ENCODE measurements at places on chromosomes 1 and 21. TPM values are rescaled to one million over a fixed set of nuclear protein-coding genes. Genes with fewer than 3 reads are reported as not detected.

DNA sequence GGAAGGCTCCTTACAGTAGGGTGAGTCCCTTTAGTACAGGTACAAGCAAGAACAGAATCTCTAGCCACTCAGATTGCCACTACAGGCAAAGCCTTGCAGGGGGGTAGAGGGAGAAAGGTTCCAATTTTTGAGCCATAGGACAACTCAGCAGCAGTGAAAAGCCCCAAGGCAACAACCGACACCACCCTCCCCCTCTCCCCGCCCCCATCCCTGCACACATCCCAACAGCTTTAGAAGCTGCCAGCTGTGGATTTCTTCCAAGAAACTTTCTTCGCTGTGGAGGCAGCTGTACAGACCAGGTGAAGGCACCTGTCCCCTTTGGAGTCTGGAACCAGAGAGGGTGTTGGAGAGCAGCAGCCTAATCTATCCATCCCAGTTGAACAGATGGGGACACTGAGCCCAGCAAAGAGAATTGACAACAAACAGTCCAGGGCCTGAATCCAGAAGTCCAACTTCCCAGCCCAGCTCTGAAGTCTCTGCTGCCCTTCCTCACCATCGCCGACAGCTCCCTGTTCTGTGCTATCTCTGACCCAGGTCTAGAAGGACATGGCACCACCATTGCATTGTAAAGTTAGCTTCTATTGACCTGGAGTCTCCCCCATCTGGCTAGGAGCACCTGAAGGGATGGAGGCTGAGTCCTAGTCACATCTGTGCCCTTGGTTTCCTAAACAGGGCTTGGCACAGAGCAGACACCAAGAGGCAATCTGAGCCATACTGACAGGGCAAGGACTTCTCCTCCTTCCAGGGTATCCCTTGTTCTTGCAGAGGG, 2.2 kb downstream of the TENT5B start:
- no peak overlapping the region for H3K4me3 ChIP-seq
- peaks cover 4% of the 10 kb centered on the region for H3K27me3 ChIP-seq
- peaks cover 1% of the 10 kb centered on the region for H3K36me3 ChIP-seq
- H3K4me1 ChIP-seq, result peaks cover 19% of the 10 kb centered on the region

GRCh38 chr1:93033785-93034184, 45.3 kb upstream of the MTF2 start:
- H3K4me3 ChIP-seq, result no peak overlapping the region
- H3K4me1 ChIP-seq, result peaks cover 2% of the 10 kb centered on the region
- DNase-seq, result no peak
- no peak overlapping the region for H3K27ac ChIP-seq

- no peaks in the 10 kb centered on the region for H3K36me3 ChIP-seq
- H3K27ac ChIP-seq, result no peak overlapping the region
- H3K4me3 ChIP-seq, result no peak overlapping the region
- DNase-seq, result no peak
Observed at GRCh38 chr1:114218361-114219171, 64.9 kb upstream of the SYT6 start.

DNA sequence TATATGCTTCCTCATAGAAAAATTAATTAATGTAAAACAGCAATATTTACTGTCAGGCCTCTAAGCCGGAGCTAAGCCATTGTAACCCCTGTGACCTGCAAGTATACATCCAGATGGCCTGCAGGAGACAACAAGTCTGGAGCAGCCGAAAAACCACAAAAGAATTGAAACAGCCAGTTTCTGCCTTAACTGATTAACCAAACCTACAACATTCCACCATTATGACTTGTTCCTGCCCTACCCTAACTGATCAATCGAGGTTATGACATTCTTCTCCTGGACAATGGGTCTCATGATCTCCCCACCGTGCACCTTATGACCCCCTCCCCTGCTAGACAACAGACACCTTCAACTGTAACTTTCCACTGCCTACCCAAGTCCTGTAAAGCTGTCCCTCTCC, 205.8 kb upstream of the DUSP10 start:
- H3K27ac ChIP-seq, result no peak overlapping the region
- H3K4me3 ChIP-seq, result no peak overlapping the region
- peaks cover 2% of the 10 kb centered on the region for H3K4me1 ChIP-seq

DNA sequence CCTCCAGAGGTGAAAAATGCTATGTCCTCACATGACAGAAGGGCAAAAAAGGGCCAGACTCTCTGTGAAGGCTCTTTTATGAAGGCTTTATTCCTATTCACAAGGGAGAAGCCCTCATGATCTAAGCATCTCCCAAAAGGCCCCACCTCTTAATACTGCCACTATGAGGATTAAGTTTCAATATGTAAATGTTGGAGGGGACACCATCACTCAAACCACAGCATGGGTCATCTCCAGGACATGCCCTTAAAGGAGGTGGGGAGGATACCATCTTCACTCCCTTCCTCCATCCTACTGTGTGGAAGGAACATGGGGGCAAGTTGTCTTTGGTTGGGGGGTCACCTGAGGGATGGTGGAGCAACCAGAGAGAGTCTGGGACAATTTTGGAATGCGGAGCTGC, 170.1 kb downstream of the TRIM33 start:
- no peaks in the 10 kb centered on the region for H3K36me3 ChIP-seq
- no peaks in the 10 kb centered on the region for H3K4me1 ChIP-seq

DNA sequence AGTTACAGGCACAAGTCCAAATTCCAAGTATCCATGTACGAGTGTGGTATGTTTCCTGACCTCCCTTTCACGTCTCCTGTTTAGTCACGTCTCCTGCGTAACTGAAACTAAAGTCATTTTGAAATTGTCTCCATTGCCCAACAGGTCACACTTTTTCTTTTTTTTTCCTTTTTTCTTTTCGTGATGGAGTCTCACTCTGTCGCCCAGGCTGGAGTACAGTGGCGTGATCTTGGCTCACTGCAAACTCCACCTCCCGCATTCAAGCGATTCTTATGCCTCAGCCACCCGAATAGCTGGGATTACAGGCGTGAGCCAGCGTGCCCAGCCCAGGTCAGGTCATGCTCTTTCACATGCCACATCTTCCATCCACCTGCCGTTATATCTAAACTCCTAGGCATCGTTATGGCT, 38.2 kb downstream of the L1TD1 start:
- H3K4me1 ChIP-seq, result peaks cover 10% of the 10 kb centered on the region
- H3K27ac ChIP-seq, result peak overlapping the region; percentile 39
- no peak overlapping the region for H3K4me3 ChIP-seq
- H3K27me3 ChIP-seq, result peaks cover 3% of the 10 kb centered on the region

B3GALT2 gene
- total RNA-seq, result 0.79 TPM

TMEM53 gene
- 13.9 TPM for total RNA-seq

CAMK2N1 gene
- total RNA-seq, result 69.2 TPM

C8A gene
- total RNA-seq, result 0.77 TPM
